Left renal cortex interstitium (tissue), 4 donors: ENCODE measurements at places on chromosomes 16 and 17.

DNA sequence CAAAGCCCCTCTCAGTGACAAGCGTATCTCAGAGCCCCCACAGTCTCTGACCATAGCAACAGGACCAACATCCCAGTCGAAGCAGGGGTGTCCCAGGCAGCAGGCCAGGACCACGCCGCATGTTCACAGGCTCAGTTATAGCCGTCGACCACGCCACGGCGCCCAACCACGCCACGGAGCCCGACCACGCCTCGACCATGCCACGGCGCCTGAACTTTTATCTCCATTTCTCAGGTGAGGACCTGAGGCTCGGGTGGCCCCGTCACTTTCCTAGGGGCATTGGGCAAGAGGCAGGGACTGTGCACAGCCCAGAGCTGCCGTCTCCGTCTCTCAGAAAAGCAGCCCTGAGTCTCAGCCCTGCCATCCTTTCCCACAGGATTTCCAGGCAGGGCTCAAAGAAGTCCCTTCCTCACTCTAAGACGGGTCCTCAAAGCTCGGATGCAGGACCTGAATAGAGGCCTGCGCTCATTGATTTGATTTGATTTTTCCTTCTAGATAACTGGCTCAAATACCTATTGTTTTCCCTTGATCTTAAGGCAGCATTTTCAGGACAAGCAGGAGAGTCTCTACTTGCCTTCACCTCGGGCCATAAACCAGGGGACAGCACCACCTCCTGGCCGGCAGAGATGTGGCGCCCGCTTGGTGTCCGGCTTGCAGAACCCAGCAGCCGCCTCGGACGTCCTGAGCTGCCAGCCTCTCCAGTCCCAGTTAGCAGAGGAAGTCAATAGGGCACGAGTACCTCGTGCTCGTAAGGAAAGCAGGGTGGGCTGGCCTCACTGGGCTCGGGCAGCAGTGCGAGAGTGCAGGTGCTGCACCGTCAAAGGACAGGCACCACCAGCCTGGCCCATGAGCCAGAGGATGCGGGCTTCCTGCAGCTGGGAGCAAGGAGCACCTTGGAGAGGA is 38.8 kb downstream of the C16orf95 start:
- DNase-seq = peak; percentile 51

GRCh38 chr16:87924811-87925670 is 11.3 kb downstream of the CA5A start:
- no peak for DNase-seq

DNA sequence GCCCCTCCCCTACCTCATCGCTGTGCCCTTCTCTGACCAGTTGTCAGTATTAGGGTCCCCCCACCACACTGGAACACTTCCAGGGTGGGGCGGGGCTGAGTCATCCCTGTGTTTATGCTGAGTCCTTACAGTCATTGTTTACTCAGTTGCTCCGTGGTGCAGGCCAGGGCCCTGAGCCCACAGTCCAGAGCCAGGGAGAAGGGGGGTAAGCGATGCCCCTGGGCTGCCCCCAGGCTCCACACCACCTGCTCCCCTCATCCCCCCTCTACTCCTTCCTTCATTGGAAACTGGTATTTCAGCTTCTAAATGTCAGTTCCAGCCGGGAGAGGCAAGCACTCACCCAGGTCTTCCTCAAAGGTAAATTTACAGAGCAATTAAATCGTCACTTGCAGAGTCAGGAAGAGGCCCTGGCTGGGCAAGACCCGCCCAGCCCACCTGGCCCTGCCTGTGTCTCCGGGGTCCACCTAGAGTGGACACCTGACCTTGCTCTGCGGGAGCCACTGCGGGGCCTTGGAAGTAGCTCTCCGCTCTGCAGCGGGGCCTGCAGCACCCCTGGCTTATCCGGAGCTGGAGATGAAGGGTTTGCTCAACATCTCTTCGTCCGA is 4.8 kb downstream of the ATP2A3 start:
- no peak for DNase-seq

GRCh38 chr16:85132456-85133289 is 20.4 kb upstream of the CIBAR2 start:
- DNase-seq = no peak

- no peak for DNase-seq
Measured at GRCh38 chr17:49191409-49191916, 18.9 kb downstream of the GNGT2 start.
